ENCODE measurements at places on chromosomes 5 and 9.

DNA sequence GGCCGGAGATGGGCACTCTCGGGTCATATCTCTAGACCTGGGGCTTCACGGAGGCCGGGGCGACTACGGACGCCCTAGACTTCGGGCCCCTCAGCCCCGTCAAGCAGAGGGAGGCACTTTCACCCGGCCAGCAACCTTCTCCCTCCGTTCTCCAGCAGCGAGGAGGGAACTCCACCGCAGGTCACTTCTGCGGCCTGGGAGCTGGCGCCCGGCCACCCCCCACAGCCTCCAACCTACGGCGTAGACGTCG is 201 bp downstream of the DOLK start:
- DNase-seq = no peak

GRCh38 chr5:108259306-108259705 is 122.6 kb downstream of the FBXL17 start:
- DNase-seq = no peak

GRCh38 chr5:15320871-15321270 is 179.1 kb upstream of the FBXL7 start:
- peak; percentile 35 for DNase-seq

DNA sequence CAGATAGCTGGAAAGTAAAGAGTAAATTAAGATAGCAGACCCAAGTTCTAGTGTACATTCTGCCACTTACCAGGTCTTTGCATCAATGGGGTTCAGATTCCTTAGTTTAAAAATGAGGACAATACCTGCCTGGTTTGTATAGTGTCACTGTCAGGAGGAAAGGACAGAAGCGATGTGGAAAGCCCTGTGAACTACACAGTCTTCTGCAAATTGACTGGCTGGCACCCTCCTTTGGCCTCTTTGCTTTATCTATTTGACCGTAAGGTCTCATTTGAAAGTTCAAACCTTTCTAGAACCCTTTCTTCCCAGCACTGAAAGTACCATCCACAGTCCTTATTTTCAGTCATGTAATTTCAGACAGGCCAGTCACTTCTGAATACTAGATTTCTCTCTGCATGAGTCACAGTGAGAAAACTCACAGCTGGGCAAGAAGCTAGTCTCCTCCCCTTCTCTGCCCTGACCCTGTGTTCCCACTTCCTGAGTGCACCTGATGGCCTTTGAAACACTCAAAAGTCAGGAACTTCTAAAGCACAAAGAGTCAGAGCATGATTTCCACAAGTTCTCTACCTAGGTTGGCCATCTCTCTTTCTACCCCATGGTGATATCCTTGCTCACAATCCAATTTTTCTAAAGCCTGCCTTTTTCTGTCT is 91.3 kb upstream of the RASEF start:
- DNase-seq = no peak

DNA sequence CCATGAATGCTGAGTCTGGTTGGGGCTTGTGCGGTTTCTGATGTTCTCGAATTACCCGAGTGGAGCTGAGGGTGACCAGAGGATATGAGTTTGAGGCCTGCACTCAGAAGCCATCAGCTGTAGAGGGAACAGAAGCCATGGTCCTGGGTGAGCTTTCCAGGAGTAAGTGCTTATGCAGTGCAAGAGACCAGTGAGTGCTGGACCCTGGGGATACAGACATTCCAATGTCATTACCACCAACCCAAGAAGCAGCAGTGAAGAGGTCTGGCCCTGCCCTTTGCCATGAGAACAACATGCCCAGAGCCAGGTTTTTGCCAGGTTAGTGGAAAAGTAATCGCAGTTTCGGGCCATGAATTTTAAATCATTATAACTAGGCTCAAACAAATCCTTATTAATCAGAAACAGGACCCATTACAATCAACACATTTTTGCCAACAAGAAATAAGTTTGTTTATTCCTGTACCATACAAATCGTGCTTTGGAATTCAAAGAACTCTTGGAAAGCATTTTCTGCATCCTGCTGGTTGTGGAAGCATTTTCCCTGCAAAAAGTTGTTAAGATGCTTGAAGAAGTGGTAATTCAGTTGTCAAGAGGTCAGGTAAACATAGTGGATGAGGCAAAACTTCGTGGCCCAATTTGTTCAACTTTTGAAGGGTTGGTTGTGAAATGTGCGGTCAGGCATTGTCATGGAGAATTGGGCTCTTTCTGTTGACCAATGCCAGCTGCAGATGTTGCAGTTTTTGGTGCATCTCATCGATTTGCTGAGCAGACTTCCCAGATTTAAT is 154.6 kb downstream of the SYK start:
- no peak for DNase-seq

- no peak for DNase-seq
Measured at GRCh38 chr5:40073927-40074326, 605.8 kb upstream of the PTGER4 start.

DNA sequence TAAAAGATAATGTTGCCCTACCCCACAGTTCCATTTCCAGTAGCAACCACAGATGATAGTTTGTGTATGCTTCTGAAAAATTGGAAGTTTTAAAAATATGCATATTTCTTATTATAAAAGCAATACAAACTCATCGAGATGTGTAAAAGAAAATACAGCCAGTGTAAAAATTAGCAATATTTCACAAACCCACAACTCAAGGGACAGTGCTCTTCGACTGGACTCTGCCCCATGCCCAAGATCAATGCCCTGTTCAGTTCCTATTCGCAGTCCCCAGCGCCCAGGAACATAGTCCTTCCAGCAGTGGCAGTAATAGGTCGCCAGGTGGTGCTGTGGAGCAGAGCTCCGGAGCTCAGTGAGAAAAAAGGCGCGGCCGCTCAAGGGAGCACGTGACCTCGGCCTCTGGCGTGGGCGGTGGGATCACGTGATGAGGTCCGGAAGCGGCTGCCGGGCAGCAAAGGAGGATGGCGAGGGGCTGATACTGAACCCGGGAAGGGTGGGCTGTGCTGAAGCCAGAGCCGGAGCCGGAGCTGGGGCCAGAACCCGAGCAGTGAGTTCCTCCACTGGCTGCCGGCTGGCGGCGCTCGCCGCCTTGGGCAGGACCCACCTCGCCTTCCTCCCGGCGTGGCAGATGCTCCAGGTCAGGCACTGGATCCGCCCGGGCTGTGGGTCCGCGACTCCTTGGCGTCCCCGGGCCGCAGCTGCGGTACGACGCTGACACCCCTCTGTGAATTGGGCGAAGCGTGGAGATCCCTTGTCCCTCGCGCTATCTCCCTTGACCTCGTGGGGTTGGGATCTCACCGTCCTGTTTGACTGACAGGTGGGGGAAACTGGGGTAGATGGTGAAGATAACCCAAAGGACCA is at the start of gene SLC36A1:
TSS of gene SLC36A1 (plus strand) at position 430 of the 864 bp plus-strand sequence. CDS start 11,190 bp downstream, outside the sequence.
- peak; percentile 86 for DNase-seq

DNA sequence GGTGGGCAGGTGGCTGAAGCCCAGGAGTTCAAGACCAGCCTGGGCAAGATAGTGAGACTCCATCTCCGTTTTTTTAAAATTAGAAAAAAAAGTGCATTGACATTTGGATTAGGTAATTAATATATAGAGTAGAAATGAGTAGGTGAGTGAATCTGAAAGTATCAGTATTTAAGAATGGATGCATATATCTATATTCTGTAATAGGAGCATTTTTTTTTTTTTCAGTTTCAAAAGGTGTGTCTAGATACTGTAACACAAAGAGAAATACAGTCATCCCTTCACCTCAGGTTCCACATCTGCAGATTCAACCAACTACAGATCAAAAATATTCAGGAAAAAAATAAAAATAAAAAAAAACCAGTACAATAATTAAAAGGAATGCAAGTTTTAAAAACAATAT is 50.8 kb downstream of the RBM27 start:
- no peak for DNase-seq

DNA sequence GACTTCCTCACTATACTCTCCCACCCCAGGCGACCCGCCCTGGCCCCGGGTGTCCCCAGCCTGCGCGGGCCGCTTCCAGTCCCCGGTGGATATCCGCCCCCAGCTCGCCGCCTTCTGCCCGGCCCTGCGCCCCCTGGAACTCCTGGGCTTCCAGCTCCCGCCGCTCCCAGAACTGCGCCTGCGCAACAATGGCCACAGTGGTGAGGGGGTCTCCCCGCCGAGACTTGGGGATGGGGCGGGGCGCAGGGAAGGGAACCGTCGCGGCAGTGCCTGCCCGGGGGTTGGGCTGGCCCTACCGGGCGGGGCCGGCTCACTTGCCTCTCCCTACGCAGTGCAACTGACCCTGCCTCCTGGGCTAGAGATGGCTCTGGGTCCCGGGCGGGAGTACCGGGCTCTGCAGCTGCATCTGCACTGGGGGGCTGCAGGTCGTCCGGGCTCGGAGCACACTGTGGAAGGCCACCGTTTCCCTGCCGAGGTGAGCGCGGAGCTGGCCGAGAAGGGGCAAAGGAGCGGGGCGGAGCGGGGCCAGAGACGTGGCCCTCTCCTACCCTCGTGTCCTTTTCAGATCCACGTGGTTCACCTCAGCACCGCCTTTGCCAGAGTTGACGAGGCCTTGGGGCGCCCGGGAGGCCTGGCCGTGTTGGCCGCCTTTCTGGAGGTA is 2.1 kb downstream of the CA9 start:
- no peak for DNase-seq

GRCh38 chr9:17130291-17130690 is 4.5 kb upstream of the CNTLN start:
- no peak for DNase-seq

DNA sequence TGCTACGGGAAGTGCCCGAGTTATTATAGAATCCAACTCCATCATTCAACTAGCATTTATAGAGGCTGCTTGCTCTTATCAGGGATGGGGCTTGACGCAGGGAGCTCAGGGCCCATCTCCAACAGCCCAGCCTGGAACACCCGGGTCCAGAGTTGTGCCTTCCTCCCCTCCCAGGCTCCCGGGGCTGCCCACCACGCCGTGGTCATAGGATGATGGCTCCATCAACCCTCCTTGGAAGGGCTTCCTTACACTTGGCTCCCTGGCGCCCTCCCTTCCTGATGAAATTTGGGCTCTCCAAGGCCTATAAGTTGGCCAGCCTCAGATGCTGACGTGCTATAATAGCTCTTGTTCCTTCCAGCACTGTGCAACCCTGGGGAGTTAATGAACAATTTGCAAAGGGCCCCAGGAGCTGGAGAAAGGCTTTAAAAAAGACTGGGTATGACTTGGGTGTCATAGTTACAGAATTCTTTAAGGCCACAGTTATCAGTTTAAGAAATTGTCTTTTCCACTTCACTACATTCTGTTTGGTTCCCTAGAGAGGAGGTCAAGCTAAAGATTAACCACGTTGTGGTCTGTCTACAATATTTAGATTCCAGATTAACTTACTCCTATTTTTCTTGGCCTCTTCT is 42.5 kb upstream of the GADD45G start:
- no peak for DNase-seq

GRCh38 chr9:111661150-111661801 is at the start of gene GNG10:
TSS of gene GNG10 (plus strand) at chr9:111661605. CDS start at chr9:111661635, 30 bp downstream.
- DNase-seq = peak; percentile 32

GRCh38 chr9:73148447-73148937 is 3.2 kb upstream of the ANXA1 start:
- DNase-seq = no peak

DNA sequence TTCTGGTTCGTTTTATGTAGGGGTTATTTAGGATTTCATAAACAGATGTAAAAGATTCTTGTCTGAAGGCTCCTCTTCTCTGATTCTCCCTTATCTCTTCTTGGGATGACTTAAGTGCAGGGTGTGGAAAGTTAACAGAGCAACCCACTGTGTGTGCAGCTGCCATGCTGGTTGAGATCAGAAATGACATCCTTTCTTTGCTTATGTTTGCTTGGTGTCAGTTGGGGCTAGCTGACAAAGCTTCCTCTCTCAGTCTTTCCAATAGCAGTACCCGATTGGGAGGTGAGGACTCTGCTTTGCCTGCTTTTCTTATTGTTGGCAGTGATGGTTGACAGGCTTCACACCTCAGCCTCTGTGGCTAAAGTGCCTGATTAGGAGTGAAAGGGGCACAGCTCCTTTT is 26.5 kb downstream of the OGN start:
- DNase-seq = no peak

- no peak for DNase-seq
Measured at GRCh38 chr5:132069561-132069960, 4.0 kb upstream of the CSF2 start.

- no peak for DNase-seq
Measured at GRCh38 chr5:181161534-181162175, 14.3 kb downstream of the OR2V2 start.

DNA sequence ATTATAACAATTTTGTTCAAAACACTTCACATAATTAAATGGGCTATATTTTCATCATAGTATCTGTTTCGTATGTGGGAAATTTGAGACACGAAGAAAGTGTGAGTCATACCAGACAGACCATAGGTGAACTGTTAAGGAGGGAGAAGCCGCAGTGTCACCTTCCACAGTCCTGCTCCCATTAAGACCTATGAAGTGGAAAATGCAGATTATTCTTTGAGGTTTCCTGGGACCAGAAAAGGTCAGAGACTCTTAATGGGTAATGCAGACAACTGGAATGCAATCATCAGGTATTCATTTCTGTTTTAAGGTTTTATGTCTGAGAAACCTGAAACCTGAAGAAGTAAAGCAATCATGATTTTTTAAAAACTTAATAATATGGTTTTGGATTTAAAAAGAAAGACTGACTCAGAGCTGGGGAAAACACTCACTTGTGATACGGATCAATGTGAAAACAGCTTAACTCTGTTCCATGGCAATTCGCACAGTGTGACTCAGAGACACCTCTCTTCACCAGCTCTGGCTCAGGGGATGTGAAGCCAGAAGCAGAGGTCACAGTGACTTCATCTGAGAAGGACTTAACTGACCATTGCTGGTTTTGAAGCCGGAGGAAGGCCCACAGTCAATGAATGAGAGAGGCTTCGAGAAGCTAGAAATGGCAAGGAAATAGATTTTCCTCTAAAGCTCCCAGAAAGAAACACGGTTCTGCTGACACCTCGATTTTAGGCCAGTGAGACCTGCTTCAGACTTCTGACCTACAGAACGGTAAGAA is 17.2 kb upstream of the GCNT1 start:
- no peak for DNase-seq

GRCh38 chr9:108019821-108020220 is 530.3 kb upstream of the KLF4 start:
- DNase-seq = no peak

- DNase-seq = no peak
Measured at GRCh38 chr9:2704504-2704903, 12.8 kb upstream of the KCNV2 start.

DNA sequence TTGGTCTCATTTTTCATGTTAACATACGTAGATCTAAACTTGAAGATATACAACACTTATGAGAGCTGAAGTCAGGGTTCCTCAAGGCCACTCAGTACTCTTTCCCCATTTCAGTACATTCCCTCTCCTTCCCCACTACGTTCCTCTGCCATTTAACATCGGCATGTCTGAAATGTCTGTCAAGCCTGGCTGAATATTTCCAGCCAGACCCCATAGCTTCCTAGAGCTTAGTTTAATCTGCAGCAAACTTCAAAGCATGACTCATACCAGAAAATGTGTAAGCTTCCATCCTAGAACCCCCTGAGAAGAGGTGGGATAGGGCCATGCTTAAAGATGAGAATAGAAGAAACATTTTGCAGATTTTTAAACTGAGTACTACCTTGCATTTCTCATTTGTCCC is 6.2 kb downstream of the GZMA start:
- DNase-seq = no peak

DNA sequence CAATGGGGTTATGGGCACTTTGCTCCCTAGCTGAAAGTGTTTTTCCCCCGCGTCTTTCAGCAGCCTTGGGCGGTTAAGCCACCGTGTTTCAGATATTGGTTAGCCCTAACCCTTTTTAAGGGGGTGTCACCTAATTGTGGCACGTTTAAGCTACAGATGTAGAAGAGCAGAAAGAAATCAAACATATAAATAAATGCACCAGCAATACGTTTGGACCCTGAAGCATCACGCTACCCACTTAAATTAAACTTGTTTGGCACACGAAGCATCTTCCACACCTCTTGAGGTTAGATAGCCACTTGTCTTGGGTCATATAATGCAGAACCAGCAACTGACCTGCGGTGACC is 768 bp downstream of the YTHDC2 start:
- DNase-seq = no peak
